Cardiac muscle cell (in vitro differentiated cells and primary cell): ENCODE measurements at places on chromosomes 7 and 10.
A peak's percentile ranks its signal among the peaks of the same experiment; 100 is the strongest.

DNA sequence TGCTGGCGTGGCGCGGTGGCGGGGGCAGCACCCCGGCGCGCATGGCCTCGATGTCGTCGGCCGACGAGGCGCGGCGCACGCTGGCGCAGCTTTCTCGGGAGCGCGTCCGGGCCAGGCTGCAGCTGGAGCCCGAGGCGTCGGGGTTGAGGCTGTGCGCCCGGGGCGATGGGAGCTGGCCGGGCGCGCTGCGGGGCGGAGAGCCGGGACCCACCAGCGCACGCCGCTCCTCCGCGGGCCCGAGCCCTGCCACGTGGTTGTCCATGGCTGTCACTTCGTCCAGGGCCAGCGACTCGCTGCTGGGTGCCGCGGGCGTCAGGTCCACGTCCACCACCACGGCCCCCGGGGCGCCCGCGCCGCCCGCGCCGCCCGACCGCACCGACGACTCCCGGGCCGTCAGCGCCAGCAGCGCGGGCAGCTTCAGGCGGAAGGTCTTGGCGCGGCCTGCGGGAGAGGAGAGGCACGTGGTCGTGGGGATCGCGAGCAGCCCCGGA is 20.0 kb downstream of the KCNH2 start:
- H3K4me3 ChIP-seq = no peak overlapping the region
- H3K27ac ChIP-seq = no peak overlapping the region
- no peaks in the 10 kb centered on the region for H3K27me3 ChIP-seq
- no peak for DNase-seq
- peaks cover 68% of the 10 kb centered on the region for H3K4me1 ChIP-seq

GRCh38 chr7:111803015-111803758 is 240.9 kb upstream of the IMMP2L start:
- H3K27ac ChIP-seq = no peak overlapping the region
- peaks cover 11% of the 10 kb centered on the region for H3K4me1 ChIP-seq
- H3K36me3 ChIP-seq = no peaks in the 10 kb centered on the region

DNA sequence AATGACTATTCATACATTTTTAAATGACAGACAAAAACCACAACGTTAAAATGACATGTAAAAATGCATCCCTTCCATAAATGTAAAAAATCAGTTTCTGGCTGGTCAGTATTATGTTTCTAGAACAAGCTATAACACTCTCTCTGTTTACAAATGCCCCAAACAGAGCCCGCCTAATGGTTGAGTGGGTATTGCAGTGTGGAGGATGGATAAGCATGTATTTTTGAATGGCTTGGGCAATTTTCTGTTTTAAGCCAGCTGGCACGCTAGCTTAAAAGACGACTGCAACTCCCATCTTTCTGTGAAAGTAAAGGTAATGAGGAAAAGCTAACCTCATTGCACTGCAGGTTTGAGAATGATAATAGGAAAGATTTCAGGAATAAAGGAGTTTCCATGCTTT is 430.7 kb downstream of the PARD3 start:
- H3K27me3 ChIP-seq = no peaks in the 10 kb centered on the region
- peaks cover 12% of the 10 kb centered on the region for H3K4me1 ChIP-seq
- no peak overlapping the region for H3K4me3 ChIP-seq
- no peak overlapping the region for H3K27ac ChIP-seq
- no peak for DNase-seq

- no peaks in the 10 kb centered on the region for H3K36me3 ChIP-seq
- no peak overlapping the region for H3K27ac ChIP-seq
- DNase-seq = peak; percentile 39
- H3K4me1 ChIP-seq = peaks cover 14% of the 10 kb centered on the region
Observed at GRCh38 chr10:93386631-93387369, 95.3 kb downstream of the MYOF start.

DNA sequence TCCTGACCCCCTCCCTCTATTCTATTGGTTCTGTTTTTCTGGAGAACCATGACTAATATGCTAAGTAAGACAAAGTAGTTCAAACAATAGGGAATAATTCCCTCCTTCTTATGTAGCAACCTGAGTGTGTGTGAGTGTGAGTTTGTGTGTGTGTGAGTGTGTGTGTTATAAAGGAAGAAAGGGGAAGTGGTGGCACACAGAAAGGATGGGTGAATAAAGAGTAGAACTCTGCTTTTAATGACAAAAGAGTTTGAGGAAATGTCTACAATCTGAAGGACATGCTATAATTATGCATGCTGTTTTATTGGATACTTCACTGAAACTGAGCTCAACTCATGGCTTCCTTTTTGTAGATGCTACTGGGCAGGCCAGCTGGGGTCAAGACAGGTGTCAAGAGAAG is 489.5 kb downstream of the REEP3 start:
- H3K36me3 ChIP-seq = no peaks in the 10 kb centered on the region
- no peak overlapping the region for H3K27ac ChIP-seq
- H3K4me1 ChIP-seq = no peaks in the 10 kb centered on the region
